ENCODE measurements at places on chromosomes 7 and 10.

DNA sequence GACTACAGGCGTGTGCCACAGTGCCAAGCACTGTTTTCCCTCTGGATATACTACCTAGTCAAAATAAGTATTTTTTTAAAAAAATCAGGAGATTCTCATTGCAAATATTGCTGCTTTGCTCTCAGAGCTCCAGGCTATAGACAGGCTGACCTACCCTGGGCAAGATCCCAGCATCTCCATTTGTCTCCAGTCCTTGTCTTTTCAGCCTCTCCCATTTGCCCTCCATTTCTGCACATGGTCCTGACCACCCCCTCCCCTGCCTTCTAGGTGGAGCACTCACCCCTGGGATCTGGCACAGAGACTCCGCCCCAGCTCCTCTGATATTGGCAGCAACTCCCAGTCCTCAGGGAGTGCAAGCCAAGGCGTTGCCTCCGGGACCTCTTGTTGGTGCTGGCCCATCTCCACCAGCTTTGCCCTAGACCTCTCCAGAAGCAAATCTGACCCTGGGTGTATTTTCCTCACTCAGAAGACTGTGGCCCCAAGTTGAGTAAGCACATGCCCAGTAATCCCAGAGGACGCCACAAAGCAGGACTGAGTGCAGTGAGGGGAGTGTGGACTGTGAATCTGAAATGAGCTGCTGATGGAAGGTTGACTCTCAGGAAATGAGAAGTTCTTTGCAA lies 120.6 kb downstream of the MTPAP start:
- DNase-seq: no peak

- DNase-seq: no peak
Observed at GRCh38 chr7:20298486-20298901, 32.2 kb upstream of the ITGB8 start.

- no peak for DNase-seq
Observed at GRCh38 chr7:116783666-116784318, 78.6 kb upstream of the CAPZA2 start.

- no peak for DNase-seq
Observed at GRCh38 chr7:97004247-97005182, 838 bp upstream of the DLX6 start.

DNA sequence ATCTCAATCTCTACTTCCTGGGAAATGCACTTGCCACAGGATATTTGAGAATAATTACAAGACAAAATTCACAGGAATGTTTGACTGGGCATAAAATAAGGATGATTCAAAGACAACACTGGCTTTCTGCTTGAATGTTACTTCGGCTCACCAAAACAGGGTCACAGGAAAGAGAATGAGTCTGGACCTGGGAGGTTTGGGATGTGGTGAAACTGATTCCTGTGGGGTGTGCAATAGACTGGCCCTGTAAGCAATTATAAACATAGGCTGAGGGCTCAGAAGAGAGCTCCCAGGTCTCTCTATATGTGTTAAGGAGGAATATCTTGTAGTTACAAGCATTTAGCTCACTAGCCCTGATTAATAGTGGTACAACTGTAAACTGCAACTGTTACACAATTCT lies 613.9 kb upstream of the CELF2 start:
- no peak for DNase-seq

DNA sequence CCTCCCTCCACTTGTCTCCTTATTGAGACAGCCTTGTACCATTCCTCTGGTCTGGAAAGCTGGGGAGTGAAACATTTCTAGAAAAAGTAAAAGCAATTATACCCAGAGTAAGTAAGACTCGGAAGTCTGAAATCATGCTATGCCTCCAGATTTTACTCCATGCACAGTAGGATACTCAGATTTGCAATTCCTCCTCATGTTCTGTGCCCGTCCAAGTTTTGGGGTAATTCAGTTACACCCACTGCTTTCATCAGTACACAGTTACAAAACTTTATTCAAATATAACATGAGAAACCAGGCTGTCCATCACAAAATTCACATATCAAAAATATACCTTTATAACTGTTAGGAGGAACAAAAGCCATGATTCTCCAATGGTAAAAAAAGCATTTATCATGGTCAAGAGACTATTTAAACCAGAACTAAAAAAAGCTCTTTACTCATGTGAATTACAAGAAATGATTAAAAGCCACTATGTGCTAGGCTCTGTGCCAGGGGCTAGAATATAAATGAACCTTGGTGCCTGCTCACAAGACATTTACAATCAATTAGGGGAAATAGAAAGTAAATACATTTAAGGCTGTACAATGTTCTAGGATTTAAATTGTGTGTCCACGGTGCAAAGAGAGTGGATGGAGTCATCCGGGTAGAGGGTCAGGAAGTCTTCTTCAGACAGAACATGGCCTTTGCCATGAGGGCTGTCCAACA lies 320.2 kb downstream of the ELMO1 start:
- no peak for DNase-seq

DNA sequence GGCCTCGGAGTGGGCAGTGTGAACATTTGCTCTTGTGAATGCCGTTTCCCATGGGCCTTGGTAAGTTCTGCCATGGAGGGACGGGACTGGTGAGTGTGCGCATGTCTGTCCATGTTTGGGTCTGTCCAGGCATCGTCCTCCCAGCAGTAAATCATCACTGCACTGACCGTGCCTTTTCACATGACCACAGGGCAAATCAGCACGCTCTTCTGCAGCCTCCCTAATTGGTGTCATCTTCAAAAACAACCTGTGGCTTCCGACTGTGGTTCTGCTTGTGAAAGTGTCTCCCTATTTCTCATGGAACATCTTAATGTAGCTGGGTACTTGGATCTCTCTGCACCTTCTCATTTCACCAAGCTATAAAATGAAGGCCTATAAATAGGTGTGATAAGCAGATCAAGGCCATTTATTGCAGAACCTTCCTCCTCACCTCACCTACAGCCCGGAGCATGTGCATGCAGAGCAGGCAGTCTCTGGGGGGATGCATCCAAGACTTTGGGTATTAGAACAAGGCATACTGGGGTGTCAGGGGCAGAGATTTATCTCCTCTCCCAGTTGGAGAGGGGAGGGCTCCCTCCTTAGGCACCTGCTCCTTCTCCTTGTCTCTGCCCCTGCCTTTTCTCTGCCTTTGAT lies 77.4 kb downstream of the RBM20 start:
- DNase-seq: no peak

- no peak for DNase-seq
Observed at GRCh38 chr10:24603333-24603732, 120.4 kb downstream of the ARHGAP21 start.

DNA sequence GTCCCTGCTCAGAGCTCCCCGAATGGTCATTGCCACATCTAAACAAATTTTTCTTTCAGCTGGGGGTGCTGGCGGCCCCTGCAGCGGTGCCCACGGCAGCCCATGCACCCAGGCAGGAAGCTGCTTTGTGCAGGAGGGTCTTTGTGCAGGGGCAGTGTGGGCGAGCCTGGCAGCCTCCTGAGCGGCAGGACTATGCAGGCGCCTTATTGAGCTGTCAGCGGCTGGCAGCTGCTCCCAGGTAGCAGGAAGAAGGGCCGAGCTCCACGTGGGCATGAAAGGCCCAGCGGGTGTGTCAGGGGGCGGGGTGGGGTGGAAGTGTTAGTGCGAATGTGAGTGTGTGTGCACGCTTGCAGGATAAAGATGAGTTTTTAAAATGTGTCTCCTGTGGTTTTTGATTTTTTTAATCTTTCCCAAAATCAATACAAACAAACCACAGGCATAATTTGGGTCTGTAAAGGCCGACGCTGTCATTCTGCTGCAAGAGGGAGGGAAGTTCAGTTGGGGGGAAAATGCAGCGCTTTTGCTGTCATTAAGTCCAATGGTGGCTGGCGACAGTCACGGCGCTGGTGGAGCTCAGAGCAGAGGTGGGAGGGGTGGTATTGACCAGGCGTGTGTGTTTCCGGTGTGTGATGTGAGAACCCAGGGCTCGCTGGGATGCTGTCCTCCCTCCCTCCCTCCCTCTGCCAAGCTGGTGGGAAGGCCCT lies 83.9 kb downstream of the LHPP start:
- DNase-seq: no peak

- DNase-seq: no peak
Observed at GRCh38 chr10:117900280-117900679, 146.5 kb downstream of the RAB11FIP2 start.

DNA sequence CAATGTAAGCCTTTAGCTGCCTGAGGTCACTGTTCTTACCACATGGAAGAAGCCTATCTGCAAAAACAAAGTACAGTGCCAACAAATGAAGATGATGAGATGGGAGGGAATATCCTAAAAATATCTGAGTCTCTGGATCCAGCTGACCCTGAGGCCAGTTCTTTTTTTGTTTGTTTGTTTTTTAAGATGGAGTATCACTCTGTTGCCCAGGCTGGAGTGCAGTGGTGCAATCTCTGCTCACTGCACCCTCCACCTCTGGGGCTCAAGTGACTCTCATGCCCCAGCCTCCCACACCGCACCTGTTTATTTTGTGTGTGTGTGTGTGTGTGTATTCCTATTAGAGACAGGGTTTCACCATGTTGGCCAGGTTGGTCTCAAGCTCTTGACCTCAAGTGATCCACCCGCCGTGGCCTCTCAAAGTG lies 44.9 kb downstream of the HYCC1 start:
- no peak for DNase-seq

DNA sequence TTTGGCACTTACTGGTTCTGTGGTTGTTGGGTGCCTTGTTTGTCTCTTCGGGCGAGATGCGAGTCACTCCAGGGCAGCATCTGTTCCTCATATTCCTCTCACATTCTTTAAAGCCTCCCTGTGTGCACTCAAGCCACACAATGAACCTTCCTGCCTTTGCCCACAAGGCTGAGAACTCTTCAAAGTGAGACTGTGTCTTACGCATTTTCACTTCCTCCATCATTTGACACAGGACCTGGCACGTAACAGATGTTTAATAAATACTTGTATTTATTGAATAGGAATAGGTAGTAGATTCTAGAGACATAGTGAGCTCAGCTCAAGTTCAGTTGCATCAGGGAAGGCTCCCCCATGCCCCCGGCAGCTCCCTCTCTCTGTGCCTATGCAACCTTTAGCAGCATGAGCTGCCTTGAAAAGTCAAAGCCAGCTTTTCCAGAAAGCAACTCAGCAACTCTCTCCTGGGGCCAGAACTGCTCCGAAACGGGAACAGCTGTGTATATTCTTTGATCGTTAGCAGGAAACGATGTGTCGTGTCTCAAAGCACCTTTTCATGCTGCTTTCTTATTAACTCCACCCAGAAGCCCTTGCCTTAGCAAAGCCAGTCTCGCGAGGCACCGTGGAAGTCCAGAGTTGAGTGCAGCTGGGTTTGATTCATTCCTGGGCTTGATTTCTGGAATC lies 97.5 kb downstream of the PFKFB3 start:
- no peak for DNase-seq

- DNase-seq: no peak
Observed at GRCh38 chr7:98038321-98038720, 48.3 kb upstream of the OCM2 start.

GRCh38 chr7:131948434-131949053 lies 392.1 kb upstream of the PODXL start:
- no peak for DNase-seq

- DNase-seq: no peak
Observed at GRCh38 chr7:93146472-93147141, 1.6 kb downstream of the SAMD9L start.

GRCh38 chr7:75690121-75690523 lies 48.6 kb downstream of the HIP1 start:
- DNase-seq: no peak

DNA sequence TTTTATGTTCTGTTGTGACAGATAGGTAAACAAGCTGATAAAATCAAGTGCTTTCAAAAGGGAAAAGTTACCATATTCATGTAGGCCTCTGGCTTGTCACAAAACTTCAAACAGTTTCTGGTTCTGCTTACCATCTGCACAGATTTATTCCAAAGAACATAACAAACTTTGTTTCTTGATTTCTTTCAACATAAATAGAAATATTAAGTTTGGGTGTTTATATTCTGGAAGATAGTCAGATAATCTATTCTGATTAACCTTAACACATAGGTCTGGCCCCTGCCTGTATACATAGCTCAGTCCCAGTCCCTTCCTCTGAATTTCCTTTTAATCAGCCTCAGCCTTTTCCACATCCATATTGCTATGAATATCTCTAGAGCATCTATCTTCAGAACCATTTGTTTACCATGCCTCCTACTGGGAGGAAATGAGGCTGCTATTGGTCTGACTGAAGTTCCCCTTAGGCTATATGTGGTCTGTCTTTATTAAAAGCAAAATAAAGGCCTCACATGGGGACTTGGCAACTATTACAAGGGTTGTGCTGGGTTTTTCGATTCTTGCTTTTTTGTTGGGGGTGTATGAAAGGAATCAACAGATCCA lies 319.0 kb downstream of the HPSE2 start:
- no peak for DNase-seq

GRCh38 chr7:34330308-34330707 lies 327.7 kb upstream of the NPSR1 start:
- DNase-seq: no peak

GRCh38 chr10:30509508-30509907 lies 75.5 kb downstream of the MAP3K8 start:
- DNase-seq: no peak

- DNase-seq: no peak
Observed at GRCh38 chr10:75071756-75072155, 39.7 kb upstream of the SAMD8 start.

GRCh38 chr7:36037121-36037662 lies 115.9 kb upstream of the EEPD1 start:
- DNase-seq: no peak

GRCh38 chr10:13571541-13571940 lies 15.2 kb upstream of the PRPF18 start:
- DNase-seq: no peak

DNA sequence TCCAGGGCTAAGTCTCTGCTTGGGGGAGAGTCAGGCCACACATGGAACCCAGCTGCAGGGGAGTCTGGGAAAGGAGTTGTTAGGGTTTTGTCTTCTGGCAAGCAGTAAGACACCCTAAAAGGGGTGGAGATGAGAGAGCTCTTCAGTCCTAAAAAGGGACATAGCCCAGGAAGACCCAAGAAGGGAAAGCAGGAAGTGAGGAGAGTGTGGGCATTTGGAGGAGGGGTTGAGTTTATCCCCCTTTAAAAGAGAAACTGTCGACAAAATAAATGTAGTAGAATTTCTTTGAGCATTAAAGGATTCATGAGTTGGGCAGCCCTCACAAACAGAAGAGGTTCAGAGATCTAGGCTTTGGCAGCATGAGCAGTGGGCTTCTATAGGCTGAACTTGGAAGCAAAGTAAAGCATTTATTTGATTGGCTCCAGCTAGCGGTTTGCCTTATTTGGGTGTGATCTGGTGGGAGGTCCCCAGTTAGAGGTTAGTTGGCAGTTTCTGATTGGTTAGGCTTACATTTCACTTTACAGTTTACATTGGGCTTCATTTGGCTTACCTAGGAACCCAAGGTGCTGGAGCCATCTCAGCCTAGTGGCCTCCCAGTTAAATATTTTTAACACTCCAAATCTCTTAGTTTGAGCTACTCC lies 246.7 kb downstream of the CAMK1D start:
- DNase-seq: no peak

DNA sequence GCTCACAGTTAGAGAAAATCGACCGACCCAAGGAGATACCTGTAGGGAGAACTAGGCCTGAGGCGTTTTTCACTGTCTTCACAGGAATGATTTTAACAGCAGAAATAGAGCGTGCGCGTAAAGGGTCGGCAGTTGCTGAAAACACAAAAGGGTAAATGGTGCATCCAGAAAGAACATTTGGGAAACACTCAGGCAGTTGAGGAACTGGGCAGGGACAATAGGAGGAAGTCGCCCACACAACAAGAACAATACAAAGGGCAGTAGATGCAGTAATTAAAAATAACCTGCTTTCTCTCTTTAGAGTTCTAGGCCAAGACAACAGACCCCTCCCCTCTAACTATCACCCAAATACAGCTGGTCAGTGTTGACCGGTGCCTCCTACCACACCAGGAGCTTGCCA lies 126.6 kb downstream of the SORBS1 start:
- DNase-seq: no peak

GRCh38 chr7:149552799-149553198 lies 55.2 kb upstream of the ZNF746 start:
- DNase-seq: no peak
